T-helper 9 cell (primary cell): ENCODE measurements at places on chromosomes 3 and 15.

DNA sequence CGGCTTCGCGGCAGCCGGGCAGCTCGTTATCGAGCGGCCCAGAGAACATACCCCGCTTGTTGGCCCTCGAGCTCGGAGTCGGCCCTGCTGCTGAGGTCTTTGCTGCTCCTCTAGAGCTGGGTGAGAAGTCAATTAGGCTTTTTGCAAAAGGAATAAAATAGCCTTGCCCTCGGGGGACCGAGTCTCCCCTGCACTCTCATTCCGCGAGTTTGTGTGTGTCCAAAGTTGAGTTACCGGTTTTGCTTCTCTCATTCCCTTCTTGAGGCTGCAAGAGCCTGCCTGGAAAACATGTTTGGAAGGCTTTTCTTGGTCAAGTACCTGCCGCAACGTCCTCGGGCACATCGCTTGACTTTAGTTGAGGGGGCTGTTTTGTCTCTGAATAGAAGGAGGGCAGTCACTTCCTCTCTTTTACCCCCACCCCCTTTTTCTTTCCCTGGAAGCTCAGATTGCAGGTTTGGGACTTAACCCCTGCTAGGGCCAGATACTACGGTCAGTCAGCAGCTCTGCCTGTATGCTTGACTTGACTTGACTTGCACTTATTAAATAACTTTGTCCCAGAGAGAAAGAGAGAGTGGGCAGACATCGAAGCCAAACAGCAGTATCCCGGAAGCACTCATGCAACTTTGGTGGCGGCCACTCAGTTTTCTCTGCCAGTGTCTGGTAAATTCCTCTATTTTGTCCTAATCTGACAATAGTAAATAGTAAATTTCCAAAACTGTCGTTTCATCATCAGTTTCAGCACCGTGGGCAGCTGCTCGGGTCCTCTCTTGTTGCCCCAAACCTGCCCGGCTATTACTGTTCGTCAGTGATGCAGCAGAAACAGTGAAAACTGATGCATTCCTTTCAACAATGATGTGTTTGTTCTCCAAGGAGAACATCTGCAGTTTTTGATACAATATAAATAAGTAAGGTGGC lies 609 bp downstream of the RNF13 start:
- DNase-seq = peak; percentile 5

DNA sequence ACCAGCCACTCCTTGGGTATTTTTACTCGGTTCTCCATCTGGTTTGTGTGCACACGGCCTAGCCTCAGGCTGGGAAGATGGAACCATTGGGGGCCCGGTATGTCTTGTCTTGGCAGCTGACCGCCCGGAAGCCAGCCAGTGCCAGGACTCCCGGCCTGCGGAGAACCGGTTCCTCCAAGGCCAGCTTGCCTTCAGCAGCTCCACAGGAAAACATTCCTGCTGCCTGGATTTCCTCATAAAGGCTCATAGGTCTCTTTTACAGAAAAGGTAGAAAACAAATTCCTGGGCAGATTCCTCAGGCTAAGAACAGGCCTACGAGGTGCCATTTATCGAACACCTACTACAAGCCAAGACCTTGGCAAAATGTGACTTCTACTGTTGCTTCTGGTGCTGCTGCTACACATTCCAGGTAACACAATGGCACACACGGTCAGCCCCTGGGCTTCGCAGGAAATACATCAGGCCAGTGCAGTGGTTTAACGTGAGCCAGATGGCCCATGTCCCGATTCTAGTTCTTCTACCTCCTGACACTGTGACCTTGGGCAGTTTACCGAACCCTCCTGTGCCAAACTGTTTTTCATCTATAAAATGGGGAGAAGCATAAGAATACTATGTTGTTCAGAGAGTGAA lies 141.8 kb downstream of the OPA1 start:
- no peak for DNase-seq

DNA sequence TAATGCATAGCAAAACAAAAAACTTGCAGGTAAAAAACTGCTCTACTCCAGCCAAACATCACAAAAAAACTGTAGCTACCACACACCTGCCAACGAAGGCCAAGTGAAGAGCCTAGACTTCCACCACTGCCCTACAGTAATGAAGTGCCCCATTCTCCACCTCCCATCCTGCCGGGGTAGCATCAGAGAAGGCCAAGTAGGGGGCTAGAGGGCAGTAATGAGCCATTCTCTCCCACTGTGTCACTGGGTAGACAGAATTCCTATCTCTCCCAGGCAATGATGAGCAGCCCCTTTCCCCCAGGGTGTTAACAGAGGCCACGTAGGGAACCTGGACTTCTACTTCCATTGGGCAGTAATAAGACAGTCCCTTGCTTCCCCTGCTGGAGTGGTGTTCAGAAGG lies 9.5 kb downstream of the SEC22C start:
- no peak for DNase-seq

- DNase-seq = no peak
These were observed 39.9 kb upstream of the MB21D2 start for GRCh38 chr3:192957441-192958021.

GRCh38 chr15:65084500-65085206 lies 8.1 kb downstream of the KBTBD13 start:
- DNase-seq = no peak

DNA sequence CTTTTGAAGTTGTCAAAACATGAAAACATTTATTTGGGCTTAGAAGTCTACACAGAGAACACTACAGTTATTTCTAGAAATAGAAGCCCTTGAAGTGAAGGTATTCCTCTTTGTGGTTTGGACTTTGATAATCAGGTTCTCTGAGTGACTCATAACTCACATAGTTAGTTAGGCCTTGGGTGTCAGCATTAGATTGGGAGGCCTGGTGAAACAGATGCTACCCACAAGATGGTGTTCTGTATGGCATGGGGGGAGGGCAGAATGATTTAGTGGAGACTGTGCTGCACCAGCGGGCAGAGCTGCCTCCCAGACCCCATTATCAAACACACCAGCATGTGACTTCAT lies 108.9 kb upstream of the ETV5 start:
- no peak for DNase-seq

- no peak for DNase-seq
These were observed 47.7 kb upstream of the PRR23E start for GRCh38 chr3:127145266-127145665.

DNA sequence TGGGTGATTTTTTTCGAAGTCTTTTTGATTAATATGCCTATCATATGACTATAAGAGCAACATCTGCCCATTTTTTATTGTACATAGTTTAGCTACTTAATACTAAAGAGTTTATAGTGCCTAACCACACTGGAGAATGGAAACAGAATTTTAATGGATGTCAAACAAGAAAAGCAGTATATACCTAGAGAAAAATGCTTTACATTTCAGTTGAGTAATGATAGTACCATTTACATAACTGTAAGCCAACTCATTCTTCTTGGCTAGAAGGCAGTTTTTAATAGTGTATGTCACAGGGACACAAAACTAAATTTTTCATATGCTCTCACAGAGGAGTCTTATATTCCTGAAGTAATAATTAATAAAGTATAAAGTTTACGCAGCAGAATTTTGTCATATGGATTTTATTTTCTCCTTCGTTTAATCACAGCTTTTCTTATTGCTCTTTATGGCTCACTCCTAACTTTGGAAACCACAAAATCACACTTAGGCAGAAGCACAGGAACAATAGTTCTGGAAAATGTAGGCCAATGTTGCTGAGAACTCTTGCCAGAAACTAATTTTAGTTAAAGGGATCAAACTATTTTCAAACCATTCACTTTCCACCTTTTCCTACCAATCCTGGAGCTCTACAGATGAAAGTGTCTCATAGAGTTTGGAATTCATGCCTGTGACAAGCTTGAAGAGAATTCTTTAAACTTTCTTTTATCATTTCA lies 243.6 kb downstream of the ZIC1 start:
- no peak for DNase-seq

GRCh38 chr15:90271459-90272166 lies 6.1 kb downstream of the NGRN start:
- DNase-seq = no peak

DNA sequence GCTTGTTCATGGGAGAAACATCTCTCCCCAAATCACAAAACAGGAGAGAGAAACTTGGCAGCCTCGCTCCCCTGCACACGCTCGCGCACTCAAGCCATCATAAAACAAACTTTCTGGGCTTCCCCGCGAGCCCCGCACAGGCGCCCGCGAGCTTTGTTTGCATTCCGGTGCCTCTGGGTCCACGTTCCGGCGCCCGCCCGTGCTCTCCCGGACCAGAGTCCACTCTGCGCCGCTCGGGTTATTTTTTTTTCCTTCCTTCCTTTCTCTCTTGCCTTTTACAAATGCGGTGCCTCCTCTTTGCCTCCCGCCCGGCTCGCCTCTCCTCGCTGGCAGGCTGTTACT lies 363 bp downstream of the MAGI1 start:
- DNase-seq = no peak

- no peak for DNase-seq
These were observed 457.1 kb downstream of the SQOR start for GRCh38 chr15:46091860-46092450.

- DNase-seq = peak; percentile 17
These were observed 74.2 kb downstream of the CRTC3 start for GRCh38 chr15:90603893-90604292.

DNA sequence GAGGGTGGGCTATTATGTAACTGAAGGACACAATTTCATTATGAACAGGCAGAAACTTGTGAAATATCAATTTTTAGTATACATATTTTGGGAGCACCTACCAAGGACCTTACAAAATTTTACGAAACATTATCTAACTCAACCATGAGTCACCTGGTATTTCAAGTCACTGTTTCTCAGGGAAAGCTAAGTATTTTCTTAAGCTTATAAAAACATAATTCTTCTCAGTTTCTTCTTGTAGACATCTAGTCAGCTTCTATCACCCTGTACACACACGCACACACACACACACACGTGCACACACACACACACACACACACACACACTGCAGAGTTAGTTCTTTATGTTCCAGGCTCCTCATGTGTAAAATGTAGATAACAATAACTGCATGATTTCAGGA lies 658.3 kb downstream of the TUSC7 start:
- no peak for DNase-seq

GRCh38 chr15:83208367-83208661 lies 691 bp upstream of the HDGFL3 start:
- no peak for DNase-seq

DNA sequence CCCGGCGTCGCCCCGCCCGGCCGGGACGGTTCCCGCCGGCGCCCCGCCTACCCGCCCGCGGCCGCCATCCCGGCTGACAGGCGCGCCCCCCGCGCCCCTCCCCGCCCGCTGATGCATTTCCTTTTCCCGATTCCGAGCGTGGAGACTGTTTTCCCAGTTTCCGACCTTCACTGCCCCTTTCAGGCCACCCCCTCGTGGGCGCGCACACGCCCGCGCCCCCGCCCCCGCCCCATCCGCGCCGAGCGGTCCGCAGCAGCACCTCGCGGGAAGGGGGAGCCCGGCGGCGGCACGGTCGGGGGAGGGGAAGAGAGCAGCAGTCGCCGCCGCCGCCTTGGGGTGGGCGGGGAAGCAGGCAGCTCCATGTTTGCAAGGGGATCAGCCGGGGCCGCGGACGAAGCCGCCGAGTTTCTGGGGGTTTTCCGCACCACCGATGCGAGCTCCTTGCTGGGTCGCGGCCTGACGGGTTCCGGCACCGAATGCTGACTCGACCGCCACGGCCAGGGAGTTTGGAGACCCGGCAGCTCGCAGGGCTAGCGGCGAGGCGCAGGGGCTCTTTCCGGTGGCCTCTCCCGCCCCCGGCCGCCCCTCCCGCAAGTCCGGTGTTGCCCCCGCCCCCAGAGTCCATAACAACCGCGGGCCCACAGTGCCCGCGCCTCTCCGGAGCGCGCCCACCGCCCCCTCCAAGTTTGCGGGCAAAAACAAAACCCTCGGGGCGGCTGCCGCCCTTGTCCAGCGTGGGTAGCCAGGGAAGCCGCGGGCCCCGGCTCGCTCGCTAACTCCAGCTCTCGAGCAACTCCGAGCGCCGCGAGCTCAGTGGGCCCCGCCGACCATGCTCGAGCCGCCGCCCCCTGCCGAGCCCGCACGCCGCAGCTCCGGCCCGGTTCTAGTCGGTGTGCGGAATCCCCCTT lies 3.2 kb upstream of the SIN3A start:
- DNase-seq = peak; percentile 78

DNA sequence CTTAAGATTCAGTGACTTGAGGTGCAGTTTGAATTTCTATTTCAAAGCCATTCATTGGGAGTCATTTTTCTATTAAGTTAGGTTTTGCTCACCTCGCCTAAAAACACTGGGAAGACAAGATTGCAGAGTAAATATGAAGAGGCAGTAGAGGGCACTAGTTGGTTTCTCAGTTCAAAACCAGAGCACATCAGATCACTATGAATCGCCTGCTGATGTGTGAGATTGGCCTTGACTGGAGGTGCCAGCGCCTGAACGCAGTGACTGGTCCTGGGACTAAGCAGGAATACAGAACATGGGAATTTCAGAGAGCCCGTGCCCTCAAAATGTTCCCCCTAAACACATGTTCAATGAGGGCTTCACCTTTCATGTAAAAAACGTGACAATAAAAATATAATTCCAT lies 229.0 kb downstream of the ITPR1 start:
- DNase-seq = no peak

GRCh38 chr15:69150841-69151240 lies 9.6 kb upstream of the GLCE start:
- no peak for DNase-seq

DNA sequence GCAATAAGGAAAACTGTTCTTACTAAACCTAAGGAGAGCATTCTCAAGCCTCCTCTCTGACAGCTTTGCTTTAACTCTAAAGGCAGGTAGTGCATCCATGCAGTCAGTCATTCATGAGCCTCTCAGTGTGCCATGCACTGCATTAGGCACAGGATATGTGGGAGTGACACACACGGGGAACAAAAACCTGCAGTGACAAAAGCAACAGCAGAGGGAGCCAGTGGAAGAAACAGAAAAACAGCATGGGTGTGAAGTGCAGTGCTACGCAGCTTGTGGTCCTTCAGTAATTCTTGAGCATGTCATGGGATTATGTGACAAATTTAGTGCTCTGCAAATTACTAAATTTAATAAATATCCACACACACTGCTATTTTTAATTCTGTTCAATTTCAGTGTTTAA lies 230.7 kb downstream of the BBX start:
- no peak for DNase-seq

DNA sequence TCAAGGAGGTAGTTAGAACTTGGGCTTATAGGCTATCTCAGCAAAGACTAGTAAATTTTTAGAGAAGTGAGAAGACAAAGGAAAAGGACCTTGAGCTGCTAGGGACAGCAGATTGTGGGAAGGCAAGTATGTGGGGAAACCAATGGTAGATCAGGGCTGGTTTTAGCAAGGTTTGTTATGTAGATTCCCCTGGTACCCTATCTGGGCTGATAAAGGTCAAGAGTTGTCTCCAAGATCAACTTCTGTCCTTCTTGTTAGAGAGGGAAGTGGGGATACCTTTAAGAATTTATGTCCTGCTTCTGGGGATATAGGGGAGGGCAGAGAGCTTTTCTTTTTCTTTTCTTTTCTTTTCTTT lies 28.9 kb downstream of the KAT2B start:
- DNase-seq = no peak

- DNase-seq = no peak
These were observed 41.9 kb downstream of the NCK1 start for GRCh38 chr3:136903899-136904298.

- DNase-seq = peak; percentile 38
These were observed 36.5 kb upstream of the RAB11A start for GRCh38 chr15:65832549-65833364.

GRCh38 chr3:152128356-152128755 lies 140.4 kb upstream of the MBNL1 start:
- DNase-seq = no peak

GRCh38 chr3:50242851-50243542 lies 7.0 kb downstream of the GNAI2 start:
- DNase-seq = no peak

- DNase-seq = no peak
These were observed 104.9 kb downstream of the OXNAD1 start for GRCh38 chr3:16369885-16370284.
